Muscle of back (tissue), 13 donors: ENCODE measurements at places on chromosomes 5 and 9.
A peak's percentile ranks its signal among the peaks of the same experiment; 100 is the strongest.

DNA sequence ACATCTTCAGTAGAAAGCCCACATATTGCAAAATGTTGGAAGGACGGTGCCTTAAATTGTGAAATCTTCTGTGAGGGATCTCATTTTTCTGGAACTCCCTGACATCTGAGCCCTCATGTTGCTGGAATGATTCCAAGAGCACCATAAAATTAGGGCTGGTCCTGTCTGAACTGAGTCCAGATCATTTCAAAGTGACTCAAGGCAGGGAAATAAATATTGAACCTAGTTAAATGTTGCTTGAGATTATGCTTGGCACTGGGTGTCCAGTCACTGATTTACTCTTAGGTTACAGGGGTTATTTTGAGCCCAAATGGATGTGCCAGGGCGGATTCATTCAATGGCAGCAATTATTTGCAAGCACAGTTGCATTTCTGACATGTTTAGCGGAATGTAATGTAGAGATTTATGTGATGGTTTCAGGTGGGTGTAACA is 437.0 kb downstream of the PIK3R1 start:
- peak; percentile 28 for DNase-seq

- no peak for DNase-seq
Measured at GRCh38 chr5:92864591-92864990, 716.4 kb downstream of the NR2F1-AS1 start.

GRCh38 chr9:124843456-124844034 is 9.7 kb upstream of the WDR38 start:
- DNase-seq: no peak

DNA sequence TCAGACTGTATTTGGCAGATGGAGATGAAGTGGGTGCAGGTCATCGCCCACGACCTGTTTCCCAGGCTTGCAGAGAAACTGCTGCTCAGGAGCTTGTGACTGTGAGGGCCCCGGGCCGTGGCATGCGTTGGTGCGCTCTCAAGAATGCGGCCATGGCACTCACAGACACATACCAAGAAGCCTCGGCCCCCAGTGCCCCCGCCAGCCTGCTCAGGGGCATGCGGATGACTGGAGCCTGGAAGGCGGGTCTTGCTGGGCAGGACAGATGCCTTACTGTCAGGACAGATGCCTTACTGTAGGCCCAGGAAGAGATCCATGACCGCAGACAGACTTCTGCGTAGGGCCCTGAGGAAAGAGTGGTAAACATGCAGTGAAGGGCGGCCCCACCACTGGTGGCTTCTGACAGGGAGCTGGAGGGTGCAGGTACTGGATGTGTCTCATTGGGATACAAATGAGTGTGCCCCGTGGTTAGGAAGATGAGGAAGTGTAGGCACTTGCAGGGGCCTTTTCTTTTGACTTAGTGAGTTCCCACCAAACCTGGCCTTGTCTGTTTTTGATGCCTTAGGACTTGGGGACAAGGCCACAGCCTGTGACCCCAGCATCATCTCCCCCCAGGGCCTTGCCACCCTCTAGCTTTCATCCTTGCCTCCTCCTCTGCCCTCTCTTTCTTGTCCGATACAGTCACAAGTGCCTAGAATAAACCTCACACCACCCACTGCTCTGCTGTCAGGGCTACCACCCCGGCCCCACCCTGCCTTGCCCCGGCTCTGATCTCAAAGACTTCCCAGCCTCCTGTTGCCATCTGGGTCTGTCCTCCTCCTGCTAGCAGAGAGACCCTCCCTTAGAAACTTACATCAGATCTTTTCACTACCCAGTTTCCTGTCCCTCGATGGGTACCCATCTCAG is 68.8 kb upstream of the ABL1 start:
- no peak for DNase-seq

DNA sequence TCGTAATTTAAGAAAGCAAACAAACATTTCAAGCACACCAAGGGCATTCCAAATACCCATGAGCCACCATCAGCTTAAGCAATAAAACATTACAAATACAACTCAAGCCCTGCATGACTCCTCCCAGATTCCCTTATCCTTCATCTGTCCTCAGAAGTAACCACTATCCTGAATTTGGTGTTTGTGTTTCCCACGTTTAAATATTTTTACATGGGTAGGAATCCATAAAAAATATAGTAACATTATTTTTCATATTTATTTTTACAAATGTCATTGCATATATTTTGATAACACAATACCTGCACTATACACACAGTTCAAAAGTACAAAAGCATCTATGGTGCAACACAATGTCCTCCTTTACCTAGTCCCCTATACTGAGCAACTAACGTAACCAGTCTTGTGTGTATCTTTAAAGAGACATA is 6.4 kb downstream of the PRKAA1 start:
- no peak for DNase-seq

GRCh38 chr9:20981486-20981885 is 50.0 kb downstream of the HACD4 start:
- peak; percentile 60 for DNase-seq

- DNase-seq: no peak
Measured at GRCh38 chr9:35568196-35568595, 36.9 kb upstream of the TESK1 start.

DNA sequence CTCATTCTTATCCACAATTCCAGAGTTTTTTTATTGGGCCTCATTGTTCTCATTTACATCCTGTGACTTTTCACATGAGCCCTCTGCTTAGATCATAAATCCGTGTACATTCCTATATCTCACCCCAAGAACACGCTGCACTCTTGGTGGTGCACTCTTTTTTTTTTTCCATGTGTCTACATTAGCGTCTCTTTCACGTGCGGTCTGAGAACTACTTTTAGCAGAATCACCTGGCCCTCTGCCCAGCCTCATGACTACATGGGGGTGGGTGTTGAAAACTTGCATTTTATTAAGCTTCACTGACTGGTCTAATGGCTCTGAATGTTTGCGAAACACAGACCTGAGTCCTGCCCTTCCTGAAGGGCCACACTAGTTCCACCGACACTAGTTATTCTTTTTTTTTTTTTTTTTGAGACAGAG is 18.6 kb downstream of the C9orf57 start:
- peak; percentile 64 for DNase-seq

DNA sequence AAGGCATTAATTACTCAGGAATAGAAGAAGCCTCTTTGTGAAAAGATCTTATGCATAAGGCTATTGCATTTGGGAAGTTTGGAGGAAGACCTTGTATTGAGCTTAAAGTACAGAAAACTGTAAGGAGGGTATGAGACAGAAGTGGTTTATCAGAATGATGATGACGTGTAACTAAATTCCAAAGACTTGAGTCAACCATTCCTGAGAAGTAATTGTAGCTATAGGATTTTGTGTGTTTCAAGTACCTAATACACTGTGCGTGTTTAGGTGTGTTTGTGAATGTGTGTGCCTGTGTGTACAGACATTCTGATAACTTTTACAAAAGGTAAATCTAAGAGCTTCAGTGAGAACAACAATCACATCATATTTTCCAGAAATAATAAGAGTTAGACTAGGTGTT is 46.5 kb upstream of the IRX2 start:
- no peak for DNase-seq

- peak; percentile 45 for DNase-seq
Measured at GRCh38 chr5:128455841-128456361, 82.1 kb downstream of the FBN2 start.

- no peak for DNase-seq
Measured at GRCh38 chr5:82526540-82526939, 248.4 kb upstream of the RPS23 start.

- no peak for DNase-seq
Measured at GRCh38 chr9:38652044-38652443, 31.6 kb upstream of the ANKRD18A start.

DNA sequence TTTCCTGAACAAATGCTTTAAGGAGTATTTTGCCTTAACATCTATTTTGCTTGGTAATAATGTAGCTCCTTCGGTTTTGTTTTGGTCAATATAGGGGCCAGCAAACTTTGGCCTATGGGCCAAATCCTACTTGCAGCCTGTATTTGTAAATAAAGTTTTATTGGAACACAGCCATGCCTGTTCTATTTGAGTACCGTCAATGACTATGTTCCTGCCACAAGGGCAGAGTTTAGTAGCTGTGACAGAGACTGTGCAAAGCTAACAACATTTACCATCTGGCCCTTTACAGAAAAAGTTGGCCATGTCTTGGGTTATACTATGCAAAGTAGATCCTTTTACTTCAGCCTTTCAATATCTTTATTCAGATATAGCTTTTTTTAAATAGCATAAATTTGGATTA is 113.4 kb downstream of the NR3C1 start:
- DNase-seq: no peak

GRCh38 chr5:5363045-5363444 is 59.4 kb upstream of the ICE1 start:
- DNase-seq: no peak

DNA sequence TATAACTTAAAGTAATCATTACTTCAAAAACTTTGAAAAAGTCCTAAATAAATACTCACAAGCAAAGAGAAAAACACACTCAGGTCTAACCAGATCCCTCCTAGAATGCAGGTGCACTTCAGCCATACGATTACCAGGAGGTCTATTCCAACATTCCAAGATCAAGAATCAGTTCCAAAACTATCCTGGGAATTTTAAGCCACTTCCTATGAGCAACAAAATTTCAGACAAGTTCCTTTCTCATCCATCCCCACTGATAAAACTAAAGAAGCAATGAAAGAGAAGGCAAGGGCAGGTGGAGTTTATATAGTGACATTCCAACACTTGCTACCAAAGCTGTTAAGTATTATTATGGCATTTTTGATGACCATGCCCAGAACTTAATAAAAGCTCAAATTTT is 29.6 kb downstream of the MLLT3 start:
- no peak for DNase-seq

DNA sequence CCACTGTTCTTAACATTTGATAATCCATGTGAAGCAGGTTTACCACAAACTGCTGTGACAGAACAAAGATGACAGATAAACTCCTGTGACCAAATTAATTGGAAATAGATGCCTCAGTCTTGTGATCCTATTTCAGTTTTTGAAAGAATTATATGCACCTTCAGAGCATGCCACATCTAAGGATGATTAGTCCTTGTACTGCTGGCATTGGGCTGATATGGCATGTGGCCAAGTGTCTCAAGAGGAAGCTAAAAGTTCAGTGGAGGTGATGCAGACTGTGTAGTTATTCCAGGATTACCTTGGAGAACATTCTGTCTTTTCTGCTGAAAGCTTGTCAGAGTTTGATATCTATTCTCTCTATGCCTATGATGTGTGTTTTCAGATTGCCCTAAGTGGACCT is 314.4 kb upstream of the EFNA5 start:
- no peak for DNase-seq

DNA sequence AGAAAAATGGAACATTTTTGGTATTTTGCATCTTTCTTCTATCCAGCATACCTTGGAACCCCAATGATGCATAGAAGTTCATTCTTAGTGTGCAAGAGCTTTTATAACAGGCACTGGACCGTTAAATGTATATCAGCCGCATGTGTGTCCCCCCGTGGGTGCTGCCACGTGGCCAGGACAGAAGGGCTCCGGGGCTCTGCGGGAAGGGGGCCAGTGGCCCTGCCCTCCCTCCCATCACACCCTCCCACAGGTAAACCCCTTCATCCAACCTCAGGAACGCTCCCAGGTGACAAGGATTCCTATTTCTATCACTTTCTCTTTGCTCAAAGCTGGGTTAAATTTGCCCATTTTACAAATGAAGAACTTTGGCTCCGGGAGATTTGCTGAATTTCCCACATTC is 393.4 kb upstream of the IRX4 start:
- DNase-seq: no peak

GRCh38 chr5:128228008-128228407 is 144.4 kb downstream of the SLC12A2 start:
- peak; percentile 80 for DNase-seq

DNA sequence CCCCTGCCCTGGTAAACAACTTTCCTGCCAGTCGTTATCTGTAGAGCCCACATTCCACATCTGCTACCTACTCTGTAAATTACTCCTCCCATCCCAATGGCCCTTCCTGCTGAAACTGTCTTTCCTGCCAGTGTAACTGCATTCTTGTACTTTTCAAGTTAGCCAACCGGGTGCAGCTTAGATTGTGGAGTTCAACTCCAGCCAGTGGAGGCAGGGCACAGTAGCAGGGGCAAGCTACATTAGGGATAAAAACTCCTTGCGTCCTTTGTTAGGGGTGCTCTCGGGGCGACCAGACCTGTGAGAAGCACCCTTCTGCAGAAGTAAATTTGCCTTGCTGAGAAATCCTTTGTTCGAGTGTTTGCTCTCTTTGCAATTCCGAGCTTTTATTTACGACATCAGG is 639.0 kb upstream of the TYRP1 start:
- DNase-seq: no peak

DNA sequence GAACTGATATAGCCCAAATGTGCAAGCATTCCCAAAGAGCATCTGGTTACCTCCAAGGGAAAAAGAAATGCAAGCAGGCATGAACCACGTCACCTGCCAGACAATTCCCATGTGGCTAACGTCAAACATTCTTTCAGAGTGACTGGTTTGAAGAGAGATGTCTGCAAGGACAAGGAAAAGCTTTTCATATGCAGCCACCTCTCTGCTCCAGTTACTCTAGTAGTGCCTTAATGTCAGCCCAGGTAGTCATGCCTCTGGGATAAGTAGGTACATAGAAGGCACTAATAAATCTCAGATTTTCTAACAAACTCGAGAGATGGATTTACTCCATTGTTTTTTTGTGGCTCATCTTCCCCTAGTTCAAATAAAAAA is 96.8 kb upstream of the IFNK start:
- no peak for DNase-seq

- DNase-seq: no peak
Measured at GRCh38 chr5:172450861-172451695, 3.2 kb downstream of the SH3PXD2B start.

- peak; percentile 68 for DNase-seq
Measured at GRCh38 chr9:132268725-132269352, 85.9 kb downstream of the SETX start.

DNA sequence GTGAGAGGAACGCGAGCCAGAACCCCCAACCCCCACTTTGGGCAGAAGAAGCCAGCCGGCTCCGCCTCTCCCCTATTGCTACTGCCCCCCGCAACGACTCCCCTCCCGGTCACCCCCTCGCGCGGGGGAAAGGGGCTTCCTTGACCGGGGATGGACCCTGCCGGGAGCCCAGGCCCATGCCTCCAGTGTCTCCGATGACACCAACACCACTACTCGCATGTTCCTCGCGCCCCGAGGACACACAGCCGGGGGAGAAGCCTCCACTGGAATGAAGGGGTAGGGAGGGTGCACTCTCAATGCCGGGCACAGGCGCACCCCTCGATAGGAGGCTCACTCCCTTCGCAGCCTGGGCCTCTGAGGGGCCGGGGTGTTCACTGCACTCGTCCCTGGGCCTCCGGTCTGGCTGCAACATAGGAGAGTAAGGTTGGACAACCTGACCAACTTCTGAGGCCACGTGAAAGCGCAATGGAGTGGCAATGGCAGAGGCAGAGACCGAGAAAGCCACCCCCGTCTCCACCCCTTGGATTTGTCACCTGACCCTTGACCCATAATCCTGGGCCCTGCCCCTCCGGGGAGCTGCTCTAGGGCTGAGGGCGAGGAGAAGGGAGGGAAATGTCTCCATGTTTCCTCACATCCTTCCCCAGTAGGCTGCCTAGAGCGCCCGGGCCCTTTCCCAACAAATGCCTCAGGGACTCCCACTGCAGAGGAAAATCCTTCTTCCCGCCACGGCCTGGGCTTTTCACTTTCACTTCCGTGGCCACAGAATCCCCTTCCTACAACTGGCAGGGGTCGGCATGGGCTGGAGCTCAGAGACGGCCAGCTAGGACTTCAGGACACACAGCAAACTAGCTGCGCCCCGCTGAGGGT is 1.1 kb upstream of the CNTFR start:
- DNase-seq: peak; percentile 81
